Activated CD4-positive, alpha-beta T cell treated with anti-CD3 and anti-CD28 coated beads, Interleukin-2, amount 10 ng/mL, durations not matched to agents 7 days and 5 days (primary cell): ENCODE measurements at places on chromosomes 5 and 9. TPM values are rescaled to one million over a fixed set of nuclear protein-coding genes. Genes with fewer than 3 reads are reported as not detected.

GRCh38 chr5:135348918-135349317 lies 50.1 kb downstream of the MACROH2A1 start:
- DNase-seq = no peak

- DNase-seq = no peak
Observed at GRCh38 chr9:76194896-76195295, 199.3 kb downstream of the RFK start.

DNA sequence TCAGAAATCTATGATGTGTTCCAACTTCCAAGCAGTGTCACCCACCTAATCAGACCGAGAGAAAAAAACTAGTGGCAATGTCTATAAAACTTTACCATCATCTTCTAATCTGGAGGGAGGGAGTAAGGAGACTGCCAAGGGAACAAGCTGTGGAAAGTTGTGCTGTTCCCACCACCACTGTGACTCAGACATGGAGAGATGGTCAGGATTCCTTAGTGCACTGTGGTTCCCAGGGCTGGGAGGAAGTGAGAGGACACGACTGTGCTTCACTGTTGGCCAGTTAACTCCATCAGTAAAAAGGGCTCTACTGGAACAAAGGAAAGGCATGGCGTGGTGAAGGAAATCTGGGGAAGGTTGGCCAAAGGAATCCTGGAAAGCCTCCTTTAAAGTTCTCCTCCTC lies 18.8 kb downstream of the TICAM2 start:
- no peak for DNase-seq

DNA sequence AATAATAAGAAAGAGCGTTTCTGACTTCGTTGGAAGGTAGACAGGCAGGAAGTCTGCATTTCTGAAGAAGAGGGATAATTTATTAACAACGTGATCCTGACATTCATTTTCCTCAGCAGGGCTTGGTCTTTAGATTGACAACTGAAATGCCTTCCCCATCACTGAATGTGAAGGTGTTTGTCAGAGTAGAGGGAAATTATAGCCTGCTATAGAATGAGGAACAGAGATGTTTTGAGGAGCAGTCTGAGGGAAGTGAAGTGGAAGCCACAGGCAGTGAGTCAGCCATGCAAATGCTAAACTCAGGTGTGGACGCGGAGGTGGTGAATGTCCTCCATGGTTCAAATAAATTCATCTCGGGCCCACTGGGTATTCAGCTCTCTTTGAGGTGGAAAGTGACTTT lies 30.5 kb downstream of the C7 start:
- no peak for DNase-seq

DNA sequence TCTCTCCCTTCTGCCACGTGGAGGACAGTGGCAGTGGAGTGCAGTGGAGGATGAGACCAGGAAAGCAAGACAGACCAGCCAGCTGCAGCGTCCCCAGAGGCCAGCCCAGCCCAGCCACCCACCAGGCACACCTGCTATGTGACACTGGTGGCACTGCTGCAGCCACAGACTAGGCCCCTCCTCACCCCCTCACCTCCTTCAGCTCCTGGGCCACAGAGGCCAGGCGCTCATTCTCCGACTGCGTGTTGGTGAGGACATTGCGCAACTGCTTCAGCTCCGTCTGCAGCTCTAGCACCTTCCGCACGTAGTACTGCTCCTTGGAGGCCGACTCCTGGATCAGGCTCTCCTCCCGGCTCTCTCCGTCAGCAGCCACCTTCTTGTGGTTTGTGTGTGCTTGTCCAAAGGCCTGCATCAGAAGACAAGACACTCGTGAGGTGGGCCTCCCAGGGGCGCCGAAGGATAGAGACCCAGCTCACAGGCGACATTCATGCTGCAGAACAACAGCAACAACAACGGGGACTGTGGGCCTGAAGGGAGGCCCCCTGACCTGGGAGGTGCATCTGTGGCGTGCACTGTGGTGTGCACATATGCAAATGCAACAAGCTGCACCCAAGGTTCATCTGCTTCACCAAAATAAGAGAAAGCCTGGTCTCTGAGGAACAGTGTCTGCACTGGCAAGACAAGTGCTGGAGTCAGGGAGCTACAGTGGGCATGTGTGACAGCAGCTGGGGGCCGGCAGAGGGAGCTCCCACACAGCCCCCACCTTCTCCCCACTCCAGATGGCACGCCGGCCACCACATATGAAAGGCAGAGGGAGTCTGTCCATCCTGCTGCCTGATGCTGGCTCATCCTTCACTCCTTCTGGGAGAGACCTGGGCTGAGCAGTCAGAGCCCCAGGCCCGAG lies 35.5 kb downstream of the BICD2 start:
- no peak for DNase-seq

DNA sequence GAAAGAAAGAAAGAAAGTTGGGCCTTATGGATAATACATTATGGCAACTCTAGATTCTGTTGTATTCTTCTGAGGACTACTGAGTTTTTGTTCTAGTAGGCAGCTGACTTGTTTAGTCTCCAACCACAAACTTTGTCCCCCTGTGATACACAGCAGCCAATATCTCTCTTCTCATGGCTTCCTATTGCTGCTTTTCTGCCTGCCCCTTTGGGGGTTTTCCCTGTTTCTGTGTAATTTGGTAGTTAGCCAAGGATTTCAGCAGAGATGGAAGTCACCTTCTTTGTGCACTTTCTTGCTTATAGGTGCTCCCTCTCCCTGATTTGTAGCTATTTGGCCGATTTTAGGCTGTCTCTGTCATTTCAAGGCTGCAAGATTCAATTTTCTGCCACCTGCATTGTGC lies 109.6 kb downstream of the FGF1 start:
- DNase-seq = no peak

DNA sequence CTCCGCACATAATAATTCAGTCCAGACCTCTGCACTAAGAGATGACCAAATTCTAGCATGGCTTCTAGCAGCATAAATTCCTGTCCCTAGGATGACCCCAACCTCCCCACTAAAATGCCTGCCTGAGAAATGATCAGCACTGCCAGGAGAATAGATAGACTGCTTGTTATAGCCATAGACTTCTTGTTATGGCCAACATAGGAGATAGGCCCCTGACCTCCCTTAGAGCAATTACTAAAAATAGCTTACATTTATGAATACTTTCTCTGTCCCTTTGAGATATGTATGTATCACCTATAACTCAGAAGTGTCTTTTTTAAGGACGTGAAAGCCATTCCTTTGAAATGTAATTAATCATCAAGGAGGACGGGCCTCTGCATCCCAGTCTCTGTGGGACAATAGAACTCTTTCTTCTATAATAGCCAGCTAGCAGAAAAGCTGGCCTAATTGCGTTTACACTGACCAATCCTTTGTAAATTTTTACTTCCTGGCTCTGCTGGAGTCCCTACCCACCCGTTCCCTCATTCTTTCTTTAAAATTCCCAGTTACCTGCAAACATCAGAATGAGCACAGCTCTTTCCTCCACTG lies 1002.7 kb downstream of the CDH18 start:
- no peak for DNase-seq

DNA sequence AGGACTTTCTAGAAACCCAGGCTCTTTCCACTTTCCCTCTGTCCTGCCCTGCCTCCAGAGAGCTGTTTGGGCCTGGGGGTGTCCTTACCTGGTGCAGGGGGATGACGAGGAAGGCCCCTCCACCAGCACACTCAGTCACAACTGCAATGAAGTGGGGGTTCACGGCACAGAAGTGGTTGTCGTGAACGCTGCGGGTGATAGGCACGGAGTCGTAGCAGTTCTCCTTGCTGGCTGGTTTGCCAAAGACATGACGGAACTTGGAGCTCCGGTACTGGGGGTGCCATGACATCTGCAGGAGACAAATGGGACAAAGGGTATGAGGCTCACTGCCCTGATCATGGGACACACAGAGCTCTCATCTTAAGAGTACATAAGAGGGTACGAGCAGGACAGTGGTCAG lies 35.1 kb downstream of the CORO2A start:
- DNase-seq = no peak

DNA sequence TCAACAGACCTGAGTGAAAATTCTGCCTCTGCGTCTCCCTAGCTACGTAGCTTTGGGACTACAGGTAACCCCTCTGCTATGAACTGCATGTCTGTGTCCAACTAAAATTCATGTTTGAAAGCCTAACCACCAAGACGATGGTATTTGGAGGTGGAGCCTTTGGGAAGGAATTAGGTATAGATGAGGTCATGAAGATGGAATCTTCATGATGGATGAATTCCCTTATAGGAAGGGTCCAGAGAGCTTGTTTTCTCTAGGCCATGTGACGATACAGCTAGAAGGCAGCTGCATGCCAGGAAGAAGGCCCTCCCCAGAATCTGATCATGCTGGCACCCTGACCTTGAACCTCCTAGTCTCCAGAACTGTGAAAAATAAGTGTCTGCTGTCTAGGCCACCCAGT lies 296.4 kb downstream of the SLIT3 start:
- DNase-seq = no peak

- no peak for DNase-seq
Observed at GRCh38 chr5:113451797-113452196, 17.0 kb upstream of the TSSK1B start.

DNA sequence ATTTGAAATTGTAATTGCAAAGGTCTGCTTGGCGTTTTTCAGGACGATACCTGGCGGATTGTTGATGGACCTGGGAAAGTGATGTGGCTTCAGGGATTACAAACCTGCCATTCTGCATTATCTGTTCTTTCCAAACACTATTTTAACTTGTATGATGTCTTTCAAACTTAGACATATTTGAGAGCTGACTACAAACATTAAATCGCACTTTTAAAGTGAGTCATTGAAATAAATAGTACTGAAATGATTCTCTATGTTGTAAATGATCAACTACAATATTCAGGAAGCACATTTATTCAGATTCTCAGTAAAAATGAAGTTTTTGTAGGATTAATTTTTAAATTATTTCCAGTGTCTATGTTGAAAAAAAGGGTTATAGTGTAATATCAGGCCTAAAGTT lies 32.3 kb upstream of the TMEM171 start:
- no peak for DNase-seq

DNA sequence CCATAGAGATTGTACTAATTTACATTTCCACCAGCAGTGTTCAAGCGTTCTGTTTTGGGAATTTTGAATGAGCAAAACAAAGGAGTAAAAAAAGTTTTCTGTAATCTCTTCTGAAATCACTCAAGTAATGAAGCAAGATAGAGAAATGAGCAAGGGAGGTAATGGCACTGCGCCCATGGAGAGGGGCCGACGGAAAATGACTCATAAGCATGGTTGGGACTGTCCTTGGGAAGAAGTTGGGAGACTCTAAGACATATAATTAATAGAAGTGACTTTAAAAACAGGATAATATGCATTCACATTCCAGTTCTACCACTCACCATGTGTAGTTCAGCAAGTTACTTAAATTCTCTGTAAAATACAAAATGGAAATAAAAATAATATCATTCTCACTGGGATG lies 62.5 kb upstream of the C5orf46 start:
- no peak for DNase-seq

GRCh38 chr5:74067748-74068541 lies 441.9 kb downstream of the ARHGEF28 start:
- no peak for DNase-seq

- no peak for DNase-seq
Observed at GRCh38 chr9:136143215-136144001, 24.7 kb upstream of the TMEM250 start.

DNA sequence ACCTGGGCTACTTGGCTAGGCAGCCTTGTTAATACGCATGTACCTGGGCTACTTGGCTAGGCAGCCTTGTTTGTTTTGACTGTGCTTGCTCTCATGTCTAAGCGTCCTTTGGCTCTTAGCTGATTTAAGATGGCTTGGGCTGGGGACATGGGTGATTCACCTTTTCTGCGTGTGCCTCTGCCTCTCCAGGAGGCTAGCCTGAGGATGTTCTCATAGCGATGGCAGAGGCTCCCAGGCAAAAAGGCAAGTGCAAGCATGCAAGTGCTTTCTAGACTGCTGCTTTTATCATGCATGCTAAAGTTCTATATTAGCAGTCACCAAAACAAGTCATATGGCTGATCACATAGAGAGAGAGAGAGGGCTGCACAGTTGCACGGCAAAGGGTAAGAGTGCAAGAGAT lies 300.5 kb downstream of the IRX1 start:
- DNase-seq = no peak

DNA sequence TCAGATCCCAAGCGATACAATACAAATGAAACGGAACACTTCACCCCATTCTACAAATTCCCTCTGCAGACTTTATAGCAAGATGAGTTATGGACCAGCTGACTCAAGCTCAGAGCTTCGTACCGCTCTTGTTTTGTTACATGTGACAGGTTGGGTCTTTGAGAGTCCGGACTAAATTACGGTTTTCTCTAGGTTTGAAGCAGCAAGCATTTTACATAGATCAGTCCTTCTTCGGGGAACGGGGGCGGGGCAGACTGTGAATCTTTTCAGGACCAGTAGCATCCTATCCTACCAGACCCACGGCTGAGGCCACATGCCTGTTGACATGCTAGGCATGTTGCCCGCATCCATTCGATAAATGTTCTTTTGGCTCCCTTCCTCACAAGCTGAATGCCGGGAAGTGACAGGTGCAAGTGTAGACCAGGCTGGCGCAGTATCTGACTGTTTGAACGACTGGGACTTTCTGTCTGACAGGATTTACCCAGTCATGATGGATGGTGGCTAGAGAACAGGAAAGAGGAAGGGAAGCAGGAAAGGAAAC lies 811.0 kb upstream of the GRAMD2B start:
- no peak for DNase-seq

DNA sequence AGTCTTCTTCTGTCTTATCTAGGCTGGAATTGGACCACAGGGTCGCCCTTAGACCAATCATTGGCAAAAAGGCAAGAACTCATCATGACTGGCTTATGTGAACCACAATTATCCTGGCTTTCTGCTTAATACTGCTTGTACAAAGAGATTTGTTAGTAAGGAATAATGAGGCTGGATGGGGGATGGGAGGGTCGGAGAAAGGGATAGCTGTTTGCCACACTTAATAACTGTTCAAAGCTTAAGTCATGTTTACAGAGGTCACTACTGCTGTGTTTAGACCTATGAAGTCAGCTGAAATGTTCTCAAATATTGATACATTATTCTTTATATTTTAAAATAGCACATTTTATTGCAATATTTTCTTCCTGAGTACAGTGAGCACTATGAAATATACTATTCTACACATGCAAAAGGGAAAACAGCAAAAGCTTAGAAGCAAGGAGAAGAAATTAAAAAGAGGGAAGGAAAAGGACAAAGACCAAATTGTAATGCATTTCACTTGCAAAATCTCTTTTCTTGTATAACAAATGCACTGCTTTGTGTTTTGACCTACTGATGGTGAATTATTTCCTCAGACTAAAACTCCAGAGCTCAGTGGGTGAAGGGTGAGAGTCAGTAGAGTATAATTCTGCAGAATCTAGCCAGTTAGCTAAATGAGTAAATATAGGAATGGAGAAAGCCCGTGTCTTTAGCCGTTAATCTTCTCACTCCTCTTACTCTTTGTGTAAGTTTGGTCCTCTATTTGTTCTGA lies 404.9 kb upstream of the ZNF608 start:
- DNase-seq = no peak

- no peak for DNase-seq
Observed at GRCh38 chr5:93327605-93328004, 253.4 kb downstream of the NR2F1-AS1 start.

GRCh38 chr5:168073991-168074800 lies 217.2 kb upstream of the WWC1 start:
- no peak for DNase-seq

GRCh38 chr9:78023003-78023741 lies 8.4 kb downstream of the GNAQ start:
- no peak for DNase-seq

GRCh38 chr5:152953788-152954483 lies 536.5 kb upstream of the GRIA1 start:
- no peak for DNase-seq

The ARL14EPL gene
- not detected for total RNA-seq

The ANXA2R gene
- 32.0 TPM for total RNA-seq

The CCDC192 gene
- total RNA-seq = not detected

The SERINC5 gene
- 88.8 TPM for total RNA-seq

The CXXC5 gene
- 1.9 TPM for total RNA-seq

The LHX2 gene
- not detected for total RNA-seq

The ZSWIM6 gene
- total RNA-seq = 3.8 TPM

The GPR151 gene
- not detected for total RNA-seq

The C6 gene
- not detected for total RNA-seq

The PCA3 gene
- total RNA-seq = not detected
